ENCODE measurements at places on chromosomes 5 and 9. TPM values are rescaled to one million over a fixed set of nuclear protein-coding genes. Genes with fewer than 3 reads are reported as not detected.

- no peak for DNase-seq
These were observed 317.4 kb downstream of the MCTP1 start for GRCh38 chr5:94967525-94967924.

CD14 gene
- 0.21 TPM for total RNA-seq

- DNase-seq = no peak
These were observed 2.7 kb downstream of the GZMA start for GRCh38 chr5:55104946-55105701.

- peak; percentile 5 for DNase-seq
These were observed 52.1 kb upstream of the EXOC3 start for GRCh38 chr5:390623-391491.

PRKAA1 gene
- total RNA-seq = 71.3 TPM

DNA sequence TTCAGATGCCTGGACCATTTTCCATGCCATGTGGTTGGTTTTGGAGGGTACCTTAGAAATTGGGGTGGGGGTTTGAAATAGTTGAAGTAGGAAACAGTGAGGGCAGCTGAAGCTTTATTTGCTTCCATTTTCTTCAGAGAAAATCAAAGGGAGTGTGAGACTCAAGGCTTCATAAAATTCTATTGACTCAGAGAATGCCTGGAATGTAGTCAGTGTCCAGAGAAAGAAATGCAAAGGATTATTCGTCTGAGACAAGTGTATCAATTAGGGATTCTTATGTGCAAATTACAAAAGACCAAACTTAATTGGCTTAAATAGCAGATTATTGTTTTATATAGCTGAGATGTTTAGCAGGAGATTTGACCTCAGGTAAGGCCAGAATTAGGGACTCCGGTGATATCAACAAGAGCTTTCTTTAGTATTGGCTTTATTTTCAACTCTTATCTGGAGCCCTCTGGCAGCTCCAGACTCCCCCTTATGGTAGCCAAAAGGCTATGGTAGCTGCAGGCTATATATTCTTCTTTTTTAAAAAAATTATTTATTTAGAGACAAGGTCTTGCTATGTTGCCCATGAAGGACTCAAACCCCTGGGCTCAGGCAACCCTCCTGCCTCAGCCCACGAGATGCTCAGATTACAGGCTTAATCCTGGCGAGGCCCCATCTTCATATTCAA lies 38.9 kb downstream of the PTTG1 start:
- no peak for DNase-seq

- DNase-seq = no peak
These were observed 476.2 kb downstream of the SEMA5A start for GRCh38 chr5:9069650-9070049.

NR4A3 gene
- 0.17 TPM for total RNA-seq

DNA sequence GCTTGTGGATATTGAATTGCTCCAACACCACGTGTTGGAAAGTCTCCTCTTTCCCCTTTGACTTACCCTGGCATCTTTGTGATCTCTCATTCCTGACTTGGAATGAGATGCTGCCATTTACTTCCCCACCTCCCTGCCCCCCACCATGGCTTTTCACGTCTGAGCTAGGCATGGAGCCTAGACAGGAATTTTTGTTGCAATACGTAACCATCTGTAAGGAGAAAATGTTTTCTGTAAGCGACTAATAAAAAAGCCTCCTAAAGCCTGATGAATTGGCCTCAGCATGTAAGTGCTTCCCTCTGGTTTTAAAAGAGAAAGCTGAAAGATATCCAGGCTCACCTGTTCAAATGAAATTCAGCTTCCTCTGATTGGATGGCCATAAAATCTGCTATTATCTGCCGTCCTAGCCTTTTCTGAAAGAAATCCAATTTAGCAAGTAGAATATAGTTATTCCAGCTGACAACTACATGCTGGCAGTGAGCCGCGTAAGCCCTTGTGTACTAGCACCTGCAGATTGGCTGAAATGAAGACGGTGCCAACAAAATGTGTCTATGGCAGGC lies 200.1 kb downstream of the NSG2 start:
- DNase-seq = no peak

GRCh38 chr5:159921721-159922120 lies 5.4 kb downstream of the ADRA1B start:
- DNase-seq = no peak

- DNase-seq = no peak
These were observed 161.6 kb downstream of the NR3C1 start for GRCh38 chr5:143241892-143242291.

NR2F1 gene
- not detected for total RNA-seq

- DNase-seq = no peak
These were observed 15.6 kb downstream of the EXOSC3 start for GRCh38 chr9:37769306-37769705.

IRX2 gene
- total RNA-seq = not detected

DNA sequence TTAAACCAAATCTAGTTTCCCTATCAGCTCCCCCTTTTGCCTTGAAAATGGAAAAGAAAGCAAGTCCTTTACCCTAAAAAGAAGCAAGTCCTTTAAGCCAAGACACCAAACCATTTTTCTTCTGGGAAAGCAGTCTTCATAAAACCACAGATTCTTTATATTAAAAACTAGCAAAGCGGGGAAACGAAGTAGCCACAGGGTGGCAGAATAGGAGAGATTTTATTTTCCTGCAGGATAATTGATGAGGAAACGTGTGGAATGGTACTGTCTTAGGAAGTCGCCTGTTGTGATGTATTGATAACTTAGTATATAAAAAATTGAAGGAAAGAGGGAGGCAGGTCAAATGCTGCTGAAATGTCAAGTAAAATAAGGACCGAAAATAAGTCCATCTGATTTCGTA lies 41.1 kb downstream of the ZNF883 start:
- DNase-seq = no peak

ZNF483 gene
- total RNA-seq = 2.7 TPM

SSNA1 gene
- total RNA-seq = 81.3 TPM

- DNase-seq = no peak
These were observed 53.9 kb downstream of the ZCCHC7 start for GRCh38 chr9:37174247-37174646.

AIF1L gene
- total RNA-seq = 0.37 TPM

- peak; percentile 74 for DNase-seq
These were observed 57.0 kb downstream of the COL15A1 start for GRCh38 chr9:99000476-99001395.

DNA sequence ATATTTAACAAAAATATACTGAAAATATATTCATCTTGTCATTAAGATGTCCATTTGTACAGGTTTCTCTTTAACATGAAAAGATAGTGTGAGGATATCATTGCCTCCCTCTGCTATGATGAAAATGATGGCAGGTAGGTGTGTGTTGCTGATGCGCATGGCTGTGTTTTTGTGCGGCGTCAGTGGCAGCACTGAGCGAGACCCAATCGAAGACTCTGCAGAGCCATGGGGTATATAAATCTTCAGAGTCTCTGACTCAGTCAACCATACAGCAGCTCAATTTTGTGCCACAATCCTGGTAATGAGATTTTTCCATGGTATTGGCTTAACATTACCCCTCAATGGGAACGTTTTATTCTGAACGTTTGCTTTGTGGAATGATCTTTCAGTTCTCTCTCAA lies 153.5 kb upstream of the IQGAP2 start:
- no peak for DNase-seq

DNA sequence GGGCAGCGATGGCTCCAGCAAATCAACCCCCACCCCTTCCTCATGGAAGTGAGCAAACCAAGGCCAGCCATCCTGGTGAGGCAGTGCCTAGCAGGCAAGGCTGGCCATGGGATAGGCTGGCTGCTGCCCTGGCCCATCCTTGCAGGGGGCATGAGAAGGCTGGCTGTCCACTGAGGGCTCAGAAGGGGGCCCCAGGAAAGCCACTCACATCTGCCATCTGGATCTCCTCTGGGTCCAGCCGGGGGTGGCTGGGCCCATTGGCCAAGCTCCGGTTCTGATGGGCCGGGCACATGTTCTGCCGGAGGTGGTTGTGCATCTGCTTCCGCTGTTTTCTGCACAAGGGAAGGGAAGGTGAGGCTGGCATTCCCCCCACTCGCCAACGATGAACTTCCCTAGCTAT lies 57.1 kb downstream of the PSD2 start:
- DNase-seq = no peak

DNA sequence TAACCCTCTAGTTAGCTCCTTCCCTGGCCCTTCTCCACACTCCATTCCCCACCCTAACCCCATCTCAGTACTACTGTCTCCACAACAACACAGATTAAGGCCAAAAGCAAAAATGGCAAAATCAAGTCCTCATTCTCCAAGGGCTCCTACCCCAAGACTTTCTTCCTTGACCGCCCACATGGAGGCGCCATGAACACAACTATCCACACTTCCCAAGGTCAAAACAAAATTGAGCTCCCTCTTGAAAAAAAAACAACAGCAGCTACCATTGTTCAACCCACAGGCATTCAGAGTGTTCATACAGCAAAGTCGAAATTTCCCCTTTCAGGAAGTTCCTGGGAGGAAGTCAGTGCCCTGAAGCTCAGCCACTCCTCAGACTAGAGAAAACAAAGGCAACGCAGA lies 54.4 kb downstream of the GNAQ start:
- DNase-seq = peak; percentile 62

DNA sequence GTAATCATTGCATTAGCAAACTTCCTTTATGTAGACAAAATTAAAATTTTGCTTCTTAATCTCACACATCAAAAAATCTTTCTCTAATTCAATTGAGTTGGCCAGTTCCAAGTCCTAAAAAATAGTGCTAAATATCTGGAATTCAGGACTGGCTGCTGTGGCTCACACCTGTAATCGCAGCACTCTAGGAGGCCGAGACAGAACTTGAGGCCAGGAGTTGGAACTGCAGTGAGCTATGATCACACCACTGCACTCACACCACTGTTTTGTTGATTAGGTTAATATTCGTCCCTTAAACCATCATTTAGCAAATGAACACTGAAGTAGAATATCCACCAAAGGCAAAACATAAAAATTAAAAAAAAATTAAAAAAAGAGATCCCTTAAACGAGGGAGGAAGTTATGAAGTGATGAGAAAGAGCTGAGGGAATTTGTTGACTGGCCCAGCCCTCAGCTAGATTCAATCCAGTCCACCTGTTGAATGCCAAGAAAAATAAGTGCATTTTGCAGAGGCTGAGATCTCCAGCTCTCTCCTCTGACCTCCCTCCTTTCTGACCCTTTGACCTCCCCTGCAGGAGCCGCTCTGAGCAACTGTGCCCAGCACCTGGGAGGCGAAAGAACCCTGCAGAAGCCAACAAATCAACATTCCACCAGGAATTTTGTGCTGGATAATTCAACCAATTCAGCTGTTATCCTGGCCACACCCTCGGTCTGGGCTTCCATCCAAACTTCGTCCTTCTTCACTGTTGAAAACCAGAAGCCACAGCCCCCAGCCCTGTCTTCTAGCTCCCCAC lies 96.8 kb downstream of the OR2K2 start:
- no peak for DNase-seq

EFCAB9 gene
- not detected for total RNA-seq

PCDHA9 gene
- not detected for total RNA-seq

Data from activated CD4-positive, alpha-beta T cell treated with anti-CD3 and anti-CD28 coated beads, Interleukin-2, amount 10 ng/mL, durations not matched to agents 7 days and 5 days (primary cell).